ENCODE measurements at places on chromosomes 2 and 18.
A peak's percentile ranks its signal among the peaks of the same experiment; 100 is the strongest.

DNA sequence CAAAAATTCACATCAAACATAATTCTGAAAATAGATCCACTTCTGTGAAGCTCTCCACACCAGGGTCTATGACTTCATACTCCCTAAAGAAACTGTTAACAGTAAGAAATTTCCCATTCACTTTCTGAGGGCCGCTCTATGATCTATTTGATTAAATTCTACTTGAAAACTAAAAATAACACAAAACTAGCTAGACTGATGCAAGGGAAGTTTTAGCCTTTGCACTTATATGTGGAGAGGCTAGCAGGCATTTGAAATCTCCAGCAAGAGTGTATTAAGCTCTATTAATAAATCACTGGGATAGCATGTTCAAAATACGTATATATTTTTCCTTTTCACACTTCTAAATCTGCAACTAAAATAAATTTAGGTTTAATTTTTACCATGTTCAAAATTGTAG is 113.7 kb upstream of the SMAD7 start:
- DNase-seq: no peak

DNA sequence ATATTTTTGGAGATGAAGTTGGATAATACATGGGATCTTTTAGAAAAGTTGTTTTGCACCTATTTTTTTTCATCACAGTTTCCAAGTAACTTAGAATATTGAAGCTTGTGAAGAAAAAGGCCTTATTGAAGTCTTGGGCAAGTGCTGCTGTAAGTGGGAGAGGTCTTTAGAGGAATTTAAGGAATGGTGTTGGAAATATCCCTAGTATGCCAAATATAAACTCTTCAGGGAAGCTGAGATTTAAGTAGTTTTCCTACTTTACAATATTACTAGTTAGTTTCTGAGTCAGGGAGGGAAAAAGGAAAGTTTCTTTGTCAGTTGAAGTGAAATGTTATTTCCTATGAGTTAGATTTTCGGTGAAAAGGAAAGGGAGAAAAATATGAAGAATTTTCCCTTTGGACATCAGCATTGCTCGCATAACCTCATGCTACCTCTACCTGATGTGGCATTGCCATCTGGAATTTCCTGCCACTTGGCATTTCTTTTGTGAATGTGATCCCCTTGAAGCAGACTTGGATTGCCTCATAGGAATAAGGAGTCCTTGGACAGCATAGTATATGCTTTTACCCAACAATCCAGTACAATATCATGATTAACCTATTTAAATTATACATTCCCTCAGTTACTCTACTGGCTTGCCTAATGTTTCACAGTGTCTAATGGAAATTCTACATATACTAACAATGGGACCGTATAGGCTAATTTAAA is 12.1 kb downstream of the PLEKHH2 start:
- DNase-seq: no peak

DNA sequence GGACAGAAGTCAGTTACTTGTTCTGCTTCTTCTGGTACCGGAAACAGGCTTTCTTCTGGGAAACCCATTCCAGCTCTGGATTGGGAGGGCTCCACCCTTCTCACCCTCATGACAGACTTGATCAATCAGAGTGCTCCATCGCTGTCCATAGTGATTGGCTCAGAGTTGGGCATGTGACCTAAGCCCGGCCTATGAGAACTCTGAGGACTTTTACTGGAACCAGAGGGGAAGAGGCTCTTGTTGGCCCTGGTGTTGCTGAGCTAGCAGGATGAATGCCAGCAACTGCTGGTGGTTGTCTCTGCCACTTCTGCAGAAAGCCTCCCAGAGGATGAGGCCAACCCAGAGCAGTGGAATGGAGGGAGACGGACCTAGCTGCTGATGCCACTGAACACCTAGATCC is 33.3 kb downstream of the TMEM37 start:
- DNase-seq: no peak

GRCh38 chr2:58135861-58136260 is 89.3 kb downstream of the VRK2 start:
- DNase-seq: peak; percentile 27

- DNase-seq: no peak
Observed at GRCh38 chr2:220455351-220455990, 828.0 kb downstream of the SLC4A3 start.

DNA sequence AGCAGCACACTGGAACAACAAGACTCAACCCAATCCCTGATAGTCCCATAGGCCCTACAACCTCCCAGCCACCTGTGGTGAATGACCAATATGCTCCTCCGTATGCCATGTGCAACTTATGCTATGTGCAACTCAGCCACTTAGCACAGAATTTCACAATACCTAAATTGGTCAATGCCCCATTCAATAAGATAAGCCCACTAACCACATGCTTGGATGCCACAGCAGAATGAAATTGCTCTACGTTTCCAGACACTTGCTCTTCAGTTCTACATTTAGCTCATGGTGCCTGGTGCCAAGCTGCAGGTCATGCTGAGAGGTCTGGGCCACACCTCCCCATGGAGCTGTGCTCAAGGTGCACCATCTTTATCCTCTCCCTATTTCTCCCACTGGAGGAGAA is 159.8 kb downstream of the EN1 start:
- no peak for DNase-seq

- no peak for DNase-seq
Observed at GRCh38 chr2:168998609-168999211, 32.4 kb downstream of the ABCB11 start.

DNA sequence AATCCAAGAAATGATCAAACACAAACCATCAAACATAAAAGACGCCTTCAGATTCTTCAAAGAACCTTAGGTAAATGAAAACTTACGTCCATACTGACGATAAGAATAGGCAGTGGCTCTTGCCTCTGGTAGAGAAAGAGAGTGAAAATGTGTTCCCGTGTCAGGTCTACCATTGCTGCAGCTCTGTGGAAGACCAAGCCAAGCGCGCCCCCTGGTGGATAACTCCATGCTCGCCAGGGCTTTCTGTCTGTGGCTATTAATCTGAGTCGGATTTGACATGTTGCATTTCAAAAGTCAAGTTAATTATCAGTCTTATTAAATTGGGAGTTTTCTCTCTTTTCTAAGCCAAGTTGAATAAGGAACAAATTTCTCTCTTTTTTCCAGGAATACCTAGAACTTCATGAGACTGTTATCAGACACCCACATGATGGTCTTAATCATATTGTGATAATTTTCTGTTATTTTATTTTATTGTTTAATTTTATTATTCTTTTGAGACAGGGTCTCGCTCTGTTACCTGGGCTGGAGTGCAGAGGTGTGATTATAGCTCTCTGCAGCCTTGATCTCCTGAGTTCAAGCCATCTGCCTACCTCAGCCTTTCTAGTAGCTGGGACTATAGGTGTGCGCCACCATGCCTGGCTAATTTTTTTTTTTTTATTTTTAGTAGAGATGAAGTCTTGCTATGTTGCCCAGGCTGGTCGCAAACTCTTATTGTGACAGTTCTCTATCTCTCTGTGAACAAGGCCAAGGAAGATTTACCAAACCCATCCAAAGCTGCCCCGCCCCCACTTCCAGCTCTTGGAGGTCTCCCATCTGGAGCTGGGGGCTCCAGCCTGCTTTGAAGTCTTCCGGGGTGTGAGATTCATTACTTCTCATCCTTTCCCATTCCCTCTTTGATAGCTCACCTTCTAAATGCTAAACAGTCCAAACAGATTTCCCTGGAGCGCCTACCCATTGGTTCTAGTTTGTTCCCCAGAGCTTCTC is 15.8 kb upstream of the ZAP70 start:
- DNase-seq: peak; percentile 87

DNA sequence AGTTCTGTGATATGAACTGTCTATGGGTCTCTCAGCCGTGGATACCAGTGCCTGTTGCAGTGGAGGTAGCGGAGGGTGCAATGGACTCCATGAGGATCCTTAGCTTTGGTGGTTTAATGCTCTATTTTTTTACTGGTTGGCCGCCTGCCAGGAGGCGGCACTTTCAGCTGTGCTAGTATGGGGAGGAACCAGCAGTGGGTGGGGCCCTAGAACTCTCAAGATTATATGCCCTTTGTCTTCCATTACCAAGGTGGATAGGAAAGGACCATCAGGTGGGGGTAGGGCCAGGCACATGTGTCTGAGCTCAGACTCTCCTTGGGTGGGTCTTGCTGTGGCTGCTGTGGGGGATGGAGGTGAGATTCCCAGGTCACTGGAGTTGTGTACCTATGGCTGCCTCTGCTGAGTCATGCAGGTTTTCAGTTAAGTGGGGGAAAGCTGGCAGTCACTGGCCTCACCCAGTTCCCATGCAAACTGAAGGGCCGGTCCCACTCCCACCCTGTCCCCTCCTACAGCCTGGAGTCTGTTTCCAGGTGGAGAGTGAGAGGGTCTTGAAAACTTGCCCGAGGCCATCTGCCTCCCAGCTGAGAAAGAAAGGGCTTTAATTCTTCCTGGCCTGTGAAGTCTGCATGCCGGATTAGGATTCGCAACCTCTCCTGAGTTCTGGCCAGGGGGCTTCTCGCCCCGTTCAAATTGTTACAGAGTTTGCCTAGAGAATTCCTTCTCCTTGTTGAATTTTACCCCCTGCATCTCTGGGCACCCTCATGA is 14.5 kb downstream of the KCNS3 start:
- DNase-seq: no peak
